Mesothelial cell of epicardium (in vitro differentiated cells): ENCODE measurements at places on chromosomes 2 and 18. TPM values are rescaled to one million over a fixed set of nuclear protein-coding genes. Genes with fewer than 3 reads are reported as not detected.

SIX2 gene
- 0.11 TPM in 1 of 3 replicates, not detected in the others for total RNA-seq

ZNF385B gene
- total RNA-seq: 0.11 to 0.20 TPM in 2 of 3 replicates, not detected in the other

SH3BP4 gene
- total RNA-seq: 44.1 to 45.0 TPM (median 44.3 TPM) in 3 replicates

ALLC gene
- total RNA-seq: not detected in 3 replicates

DNA sequence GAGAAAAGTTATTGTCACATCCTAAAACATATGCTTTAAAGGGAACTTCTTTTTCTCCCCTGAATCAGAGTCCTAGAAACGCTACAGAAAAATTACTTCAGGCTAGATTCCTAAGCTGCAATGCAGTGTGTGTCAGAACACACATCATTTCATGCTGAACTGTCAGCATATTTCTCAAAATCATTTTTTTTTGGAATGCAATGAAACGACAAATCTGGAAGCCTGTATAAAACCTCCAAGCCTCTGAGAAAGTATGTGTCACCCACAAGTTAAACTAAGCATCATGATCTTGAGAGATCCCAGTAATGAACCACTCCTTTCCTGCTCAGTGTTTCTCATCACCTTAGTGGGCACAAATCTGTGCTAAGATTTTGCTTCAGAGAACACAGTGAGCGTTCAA lies 276.2 kb downstream of the ZNF521 start:
- no peak for DNase-seq

DNA sequence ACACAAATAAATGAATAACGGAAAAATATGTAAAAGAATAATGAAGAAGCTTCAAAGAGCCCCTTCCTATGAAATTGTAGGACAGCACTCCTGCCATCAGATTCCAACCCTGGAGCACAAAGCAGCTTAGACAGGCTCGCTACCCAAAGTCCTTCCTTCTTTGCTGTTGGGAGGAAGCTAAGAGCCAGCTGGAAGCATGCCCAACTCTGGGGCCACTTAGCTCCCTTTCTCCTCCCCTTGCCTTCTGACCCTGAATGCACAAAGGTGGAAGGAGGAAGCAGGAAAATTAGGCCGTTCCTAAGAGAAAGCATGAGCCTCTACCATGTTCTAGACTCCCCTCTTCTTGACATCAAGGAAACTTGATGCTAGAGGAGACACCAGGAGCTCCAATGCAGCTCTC lies 700.8 kb downstream of the RNF144A start:
- DNase-seq: no peak

GRCh38 chr18:59696311-59697235 lies 650 bp downstream of the CCBE1 start:
- no peak for DNase-seq

DNA sequence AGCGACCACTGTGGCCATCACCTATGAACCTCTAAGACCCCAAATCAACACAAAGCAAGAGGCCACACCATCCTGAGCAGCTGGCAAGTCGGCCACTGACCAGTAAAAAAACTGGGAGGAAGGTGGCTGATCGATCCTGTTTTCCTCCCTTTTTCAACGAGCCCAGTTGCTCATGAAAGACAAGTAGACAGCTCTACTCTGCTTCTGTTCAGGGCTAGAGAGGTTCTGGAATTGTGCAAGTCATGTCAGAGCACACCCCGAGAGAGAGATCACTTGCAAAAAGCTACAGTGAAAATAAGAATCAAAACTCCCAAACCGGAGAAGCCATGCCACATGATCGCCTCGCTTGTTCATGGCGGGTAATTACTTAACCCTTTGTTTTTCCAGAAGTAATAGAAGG lies 34.6 kb downstream of the ZNF516 start:
- DNase-seq: no peak

DNA sequence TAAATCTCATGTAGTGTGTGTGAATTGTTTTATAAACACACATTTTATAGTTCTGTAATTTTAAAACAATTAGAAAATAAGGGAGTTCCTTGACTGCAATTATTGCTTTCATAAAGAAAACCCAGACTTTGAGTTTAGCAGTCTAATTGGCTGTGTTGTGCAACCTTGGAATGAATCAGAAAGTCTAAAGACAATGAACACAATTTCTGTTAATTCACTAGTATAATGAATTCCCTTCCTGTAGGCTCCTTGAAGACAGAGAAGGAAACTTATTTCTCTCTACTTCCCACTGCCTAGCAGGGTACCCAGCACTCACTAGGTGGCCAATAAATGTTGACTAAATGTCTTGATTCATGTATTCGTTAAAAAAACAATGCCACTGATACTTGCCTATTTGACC lies 79.9 kb downstream of the ANTXR1 start:
- DNase-seq: no peak

DNA sequence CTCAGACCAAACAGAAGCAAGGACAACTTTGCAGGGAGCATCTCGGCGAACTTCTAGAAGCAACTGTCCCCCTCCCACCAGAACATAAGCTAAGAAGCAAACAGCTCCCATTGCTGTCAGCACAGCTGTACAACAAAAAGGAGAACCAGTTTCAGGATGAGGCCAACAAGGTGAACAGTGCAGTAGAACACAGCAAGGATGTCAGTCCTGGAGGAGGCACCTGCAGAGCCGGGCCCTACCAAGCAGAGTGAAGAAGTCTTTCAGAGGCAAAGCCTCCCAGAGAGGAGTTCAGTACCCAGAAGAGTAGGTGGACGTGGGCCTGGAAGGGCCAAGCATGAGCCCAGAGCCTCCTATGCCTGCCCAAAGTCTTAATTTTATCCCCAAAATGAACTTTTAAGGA lies 1.0 kb downstream of the PASK start:
- no peak for DNase-seq

- no peak for DNase-seq
Observed at GRCh38 chr2:174122185-174122584, 126.1 kb downstream of the OLA1 start.

GRCh38 chr18:30562231-30562630 lies 480.3 kb downstream of the DSC3 start:
- DNase-seq: no peak

DNA sequence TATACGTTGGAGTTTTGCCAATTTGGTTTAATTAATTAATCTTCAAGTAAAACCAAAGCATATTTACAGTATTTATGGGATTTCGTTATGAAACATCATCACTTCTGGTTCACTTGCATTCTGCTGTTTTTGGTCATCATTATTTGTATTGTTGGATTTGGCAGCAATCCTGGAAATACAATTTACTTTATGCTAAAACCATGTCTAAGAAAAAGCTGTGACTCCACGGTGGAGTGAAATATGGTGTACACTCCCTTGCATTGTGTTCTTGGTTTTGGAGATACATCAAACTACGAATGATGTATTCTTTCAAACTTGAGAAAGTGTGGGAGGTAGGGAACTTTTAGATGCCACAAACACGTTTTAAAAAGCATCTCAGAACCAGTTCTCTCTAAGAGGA lies 106.4 kb downstream of the CTAGE1 start:
- DNase-seq: no peak

GRCh38 chr2:214395040-214395439 lies 15.8 kb upstream of the VWC2L start:
- DNase-seq: no peak
